Effector CD8-positive, alpha-beta T cell (primary cell): ENCODE measurements at places on chromosomes 3 and 15.

GRCh38 chr15:80745888-80746287, 33.3 kb upstream of the CEMIP start:
- DNase-seq = no peak

GRCh38 chr15:80852676-80853075, 73.5 kb downstream of the CEMIP start:
- DNase-seq = no peak

DNA sequence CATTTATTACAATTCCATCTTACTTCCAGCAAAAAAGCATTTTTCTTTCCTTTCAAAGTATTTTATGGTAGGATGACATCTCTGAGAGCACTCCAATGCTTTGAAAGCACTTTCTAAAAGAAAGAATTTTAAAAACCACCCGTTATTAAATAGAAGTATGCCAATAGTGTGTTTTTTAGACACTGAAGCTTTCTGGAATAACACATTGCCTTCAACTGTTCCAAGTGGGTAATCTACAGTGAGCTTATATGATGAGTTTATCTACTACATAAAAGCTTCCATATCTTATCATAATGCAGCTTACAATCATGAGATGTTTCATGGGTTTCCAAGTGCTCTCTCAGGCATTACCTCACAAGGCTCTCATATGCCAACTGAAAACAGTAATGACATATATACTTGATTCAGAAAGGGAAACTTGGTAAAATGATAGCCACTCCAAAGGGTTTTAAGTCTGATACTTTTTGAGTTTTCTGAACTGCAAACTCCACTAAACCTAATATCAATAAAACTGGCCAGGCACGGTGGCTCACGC, 14.1 kb downstream of the CMTM6 start:
- no peak for DNase-seq

DNA sequence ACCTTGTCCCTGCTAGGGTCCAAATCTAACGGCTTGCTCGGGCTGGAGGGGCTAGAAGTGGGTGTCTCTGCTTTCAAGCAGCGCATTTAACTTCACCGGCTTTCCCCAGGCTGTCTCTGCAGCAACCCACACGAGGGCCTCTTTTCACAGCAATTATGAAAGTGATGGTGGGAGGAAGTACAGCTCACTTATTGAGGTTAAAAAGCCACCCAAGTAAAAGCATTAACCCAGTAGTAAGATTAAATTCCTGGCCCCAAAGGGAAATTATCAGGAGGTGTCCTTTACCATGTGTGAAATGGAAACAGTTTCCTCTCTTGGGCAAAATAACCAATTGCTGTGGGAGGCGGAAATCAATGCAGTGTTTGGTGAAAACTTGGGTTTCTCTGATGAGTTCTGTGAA, 41.1 kb downstream of the NGRN start:
- no peak for DNase-seq

DNA sequence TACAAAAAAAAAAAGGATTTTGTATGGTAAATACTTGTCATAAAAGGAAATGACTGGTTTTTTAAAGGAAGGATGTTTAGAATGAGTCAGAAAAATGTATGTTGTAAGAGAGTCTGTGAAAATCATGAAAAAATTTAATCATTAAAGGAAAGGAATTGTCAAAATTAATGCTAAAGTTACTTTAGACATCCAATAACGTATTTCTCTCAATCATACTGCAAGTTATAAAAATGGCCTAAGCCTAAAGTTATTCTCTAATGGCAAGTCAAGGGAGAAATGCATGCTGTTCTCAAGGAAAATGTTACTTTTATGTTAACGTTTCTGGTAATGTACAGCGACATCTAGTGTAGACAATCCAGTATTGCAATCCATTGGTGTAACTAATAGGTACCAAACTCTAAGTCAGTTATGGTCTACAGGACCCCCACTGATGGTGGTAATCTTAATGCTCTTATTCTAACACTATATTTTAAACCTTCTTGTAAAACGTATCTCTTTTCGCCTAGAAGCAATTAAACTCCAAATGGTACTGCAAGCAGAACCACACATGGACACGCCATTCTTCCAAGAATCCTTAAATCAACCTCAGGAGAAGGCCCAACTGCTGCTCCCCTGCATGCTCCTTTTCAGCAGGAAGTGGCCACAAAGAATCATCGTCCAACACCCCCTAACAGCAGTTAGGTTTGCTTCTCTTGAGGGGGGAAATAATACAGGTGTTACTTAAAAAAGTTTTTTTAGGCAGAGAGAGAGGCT, 35.2 kb downstream of the NCEH1 start:
- DNase-seq = no peak

- no peak for DNase-seq
Measured at GRCh38 chr15:48667701-48668100, 22.2 kb upstream of the FBN1 start.

DNA sequence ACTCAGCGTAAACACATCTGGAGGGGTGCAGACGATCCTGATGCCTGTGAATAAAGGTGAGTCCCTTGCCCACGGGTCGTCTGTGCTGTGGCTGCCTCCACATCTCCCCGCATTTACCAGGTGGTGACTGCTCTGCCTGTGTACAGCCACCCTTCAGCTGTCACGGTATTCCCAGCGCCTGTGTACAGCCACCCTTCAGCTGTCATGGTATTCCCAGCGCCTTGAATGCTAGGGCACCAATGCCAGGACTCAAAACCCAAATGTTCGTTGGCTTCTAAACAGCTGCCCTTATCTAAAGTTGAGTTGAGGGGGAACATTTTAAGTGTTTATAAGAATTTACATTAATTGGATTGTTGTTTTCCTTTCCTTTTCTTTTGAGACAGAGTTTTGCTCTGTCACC, 27.4 kb downstream of the MAP6D1 start:
- DNase-seq = no peak

- no peak for DNase-seq
Measured at GRCh38 chr3:125552401-125552800, 32.4 kb upstream of the SNX4 start.

- no peak for DNase-seq
Measured at GRCh38 chr3:104388619-104389018, 978.1 kb upstream of the ALCAM start.

- DNase-seq = no peak
Measured at GRCh38 chr3:68485051-68485450, 447.3 kb downstream of the TAFA4 start.

GRCh38 chr3:105798381-105798934, 70.4 kb downstream of the CBLB start:
- no peak for DNase-seq

DNA sequence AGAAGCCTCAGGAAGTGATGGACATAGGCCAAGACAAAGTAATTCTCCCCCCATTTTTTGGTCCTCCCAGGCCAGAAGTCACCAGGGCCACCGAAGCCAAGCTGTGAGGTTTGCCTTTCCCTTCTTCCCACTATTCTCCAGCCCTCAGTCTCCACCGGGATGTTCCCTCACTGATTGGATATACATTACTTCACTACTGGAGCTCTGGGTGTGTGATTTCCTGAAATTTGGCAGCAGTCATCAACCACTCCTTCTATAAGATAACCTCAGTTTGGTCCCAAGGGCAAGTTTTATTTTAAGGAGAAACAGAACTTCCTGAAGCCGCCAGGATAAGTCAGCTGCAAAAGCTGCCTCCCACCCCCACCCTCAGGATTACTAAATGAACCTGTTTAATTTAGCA, 11.3 kb downstream of the SLCO2A1 start:
- no peak for DNase-seq

DNA sequence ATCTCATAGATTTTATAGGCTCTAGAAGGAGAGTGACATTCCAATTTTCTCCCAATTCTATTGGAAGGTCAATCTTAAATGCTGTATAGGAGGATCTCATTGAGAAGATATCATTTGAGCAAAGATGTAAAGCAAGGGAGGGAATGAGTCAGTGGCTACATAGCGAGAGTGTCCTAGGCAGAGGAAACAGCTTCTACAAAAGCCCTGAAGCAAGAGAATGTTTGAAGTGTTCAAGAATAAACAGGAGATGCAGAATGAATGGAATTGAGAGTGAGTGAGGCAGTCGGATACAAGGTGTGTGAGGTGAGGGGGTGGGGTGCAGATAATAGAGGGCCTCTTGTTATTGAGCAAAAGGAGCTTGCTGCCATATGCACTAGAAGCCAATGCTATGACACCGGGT, 545.9 kb downstream of the IGSF11 start:
- DNase-seq = no peak

DNA sequence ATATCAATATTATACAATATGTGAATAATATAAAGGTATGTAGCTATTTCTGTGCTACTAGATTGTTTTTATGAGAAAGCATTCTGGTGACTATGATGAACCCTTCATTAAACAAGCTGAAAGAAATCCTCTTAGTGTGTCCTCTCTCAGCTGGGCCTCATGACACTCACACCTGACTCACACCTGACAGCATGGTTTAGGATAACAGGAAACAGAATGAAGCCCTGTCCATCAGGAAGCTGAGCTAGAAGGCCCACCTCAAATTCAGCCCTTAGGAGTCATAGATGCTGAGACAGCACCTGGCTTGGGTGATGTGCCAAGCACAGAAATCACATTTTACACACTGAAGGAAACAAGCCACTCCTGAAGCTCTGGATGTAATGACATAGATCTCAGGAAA, 30.8 kb downstream of the CHCHD4 start:
- no peak for DNase-seq

- DNase-seq = no peak
Measured at GRCh38 chr15:57100136-57100539, 181.7 kb downstream of the TCF12 start.

DNA sequence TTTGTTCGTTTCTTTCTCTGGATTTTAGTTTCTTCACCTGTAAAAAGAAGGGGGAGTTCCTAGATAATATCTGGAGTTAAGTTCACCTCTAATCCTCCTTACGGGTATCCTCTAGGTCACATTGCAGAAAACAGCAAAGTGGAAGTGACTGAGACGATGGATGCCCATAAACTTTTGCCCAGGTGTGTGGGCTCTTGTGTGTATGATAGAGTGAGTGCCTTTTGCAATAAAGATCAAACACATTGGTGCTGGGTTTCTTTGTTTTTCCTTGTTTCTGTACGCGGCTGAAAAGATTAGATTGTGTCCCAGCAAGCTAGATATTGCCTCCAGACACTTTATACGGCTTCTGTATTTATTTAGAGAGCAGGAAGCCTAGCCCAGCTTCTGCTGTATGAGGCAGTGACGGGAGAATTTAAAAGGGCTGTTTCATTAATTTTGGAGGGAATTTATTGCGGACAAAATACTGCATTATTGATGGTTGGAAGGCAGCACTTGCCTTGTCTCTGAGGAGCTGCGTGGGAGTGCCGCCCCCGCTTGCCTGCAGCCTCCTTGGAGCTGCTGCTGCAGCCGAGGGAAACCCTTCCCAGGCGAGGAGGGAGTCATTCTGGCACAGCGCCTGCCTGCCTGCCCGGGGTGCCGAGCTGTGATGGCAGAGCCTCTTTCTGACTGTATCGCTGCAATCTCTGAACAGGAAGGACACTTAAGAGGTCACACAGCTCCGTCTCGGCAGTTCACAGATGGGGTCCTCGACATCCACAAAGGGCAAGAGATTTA, 38.5 kb downstream of the PYDC2 start:
- DNase-seq = no peak

DNA sequence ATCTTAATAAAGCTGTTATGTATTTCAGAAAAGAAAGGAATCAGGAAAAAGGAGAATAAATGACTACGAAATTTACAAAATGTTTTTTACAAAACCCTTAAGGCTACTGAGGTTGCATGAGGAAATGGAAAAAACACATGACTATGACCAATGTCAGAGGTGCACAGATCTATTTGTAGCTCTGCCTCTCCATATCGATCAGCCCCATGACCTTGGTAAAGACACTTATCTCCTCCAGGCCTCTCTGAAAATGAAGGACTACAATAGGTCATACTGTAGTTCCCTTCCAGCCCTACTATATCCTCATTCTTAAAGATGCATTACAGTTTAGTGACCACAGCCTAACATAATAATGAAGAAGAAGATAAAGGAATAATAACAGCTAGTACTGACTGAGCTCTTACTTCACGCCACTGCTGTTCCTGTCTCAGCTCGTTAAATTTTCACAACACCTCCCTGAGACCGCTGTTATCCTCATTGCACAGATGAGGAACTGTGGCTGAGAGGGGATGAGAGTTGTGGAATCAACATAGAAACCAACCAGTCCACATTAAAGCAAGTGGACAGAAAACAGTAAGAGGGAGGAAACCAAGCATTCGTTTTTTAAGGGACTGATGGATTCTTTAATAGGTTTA, 163.2 kb downstream of the MAGI1 start:
- no peak for DNase-seq

GRCh38 chr15:100426937-100427336, 85.2 kb upstream of the ADAMTS17 start:
- no peak for DNase-seq

GRCh38 chr3:160851629-160852210, 95.7 kb downstream of the PPM1L start:
- DNase-seq = no peak

DNA sequence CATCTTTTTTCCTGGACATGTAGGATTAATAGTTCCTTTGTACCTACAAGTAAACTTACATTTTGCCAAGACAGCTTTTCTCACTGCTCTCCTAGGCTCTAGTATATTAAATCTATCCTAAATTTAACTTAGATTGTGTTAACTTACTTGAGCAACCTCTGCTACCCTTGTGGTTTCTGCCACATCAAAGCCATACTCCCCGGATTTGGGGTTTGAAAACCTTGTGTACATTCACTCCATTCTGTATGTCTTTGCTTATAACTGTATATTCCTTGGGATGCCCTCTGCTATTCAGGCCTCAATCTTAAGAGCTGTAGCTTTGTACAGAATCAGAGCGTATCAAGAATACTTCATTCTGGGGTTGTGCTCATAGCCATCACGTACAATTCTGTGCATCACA, 60.4 kb downstream of the ARIH1 start:
- peak; percentile 50 for DNase-seq

DNA sequence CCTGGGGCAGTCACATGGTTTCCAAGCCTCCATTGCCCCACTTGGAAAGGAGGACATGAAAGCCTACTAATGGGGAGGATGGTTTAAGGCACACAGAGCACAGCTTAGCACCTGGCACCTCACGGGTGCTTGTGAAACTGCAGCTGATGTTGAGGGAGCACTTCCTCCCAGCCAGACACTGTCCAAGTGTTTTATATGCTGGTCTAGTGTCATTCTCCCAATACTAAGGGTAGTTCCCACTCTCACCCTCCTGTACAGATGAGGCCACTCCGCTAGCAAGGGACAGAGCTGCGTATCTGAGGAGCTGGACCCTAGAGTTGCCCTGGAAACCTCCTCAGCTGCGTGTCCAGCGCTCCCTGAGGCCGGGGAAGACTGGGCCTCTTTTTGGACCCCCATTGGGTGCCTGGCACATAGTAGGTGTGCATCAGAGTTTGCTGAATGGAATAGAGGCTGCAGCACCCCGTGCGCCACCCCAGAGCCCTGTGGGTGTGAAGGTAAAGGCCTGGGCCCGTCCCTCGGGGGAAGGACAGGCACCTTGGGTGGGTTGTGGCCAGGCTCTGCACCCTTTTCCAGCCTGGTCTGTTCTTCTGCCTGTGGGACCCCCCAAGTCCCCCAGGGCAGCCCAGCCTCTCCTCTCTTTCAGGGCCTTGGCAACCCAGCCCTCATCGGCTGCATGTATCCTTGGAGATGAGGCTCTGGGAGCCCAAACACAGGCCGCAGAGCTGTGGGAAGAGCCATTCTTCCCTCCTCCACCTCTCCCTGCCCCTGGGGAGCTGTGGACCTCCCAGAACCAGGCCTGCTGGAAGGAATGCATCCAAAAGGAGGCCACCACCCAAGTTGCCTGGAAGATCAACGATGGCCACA, 31.3 kb downstream of the DNASE1L3 start:
- no peak for DNase-seq

- no peak for DNase-seq
Measured at GRCh38 chr3:160448845-160449635, 546 bp downstream of the TRIM59 start.
